ENCODE measurements at places on chromosomes 6 and 20.

GRCh38 chr20:52261792-52262191 lies 70.2 kb upstream of the ZFP64 start:
- DNase-seq: no peak

DNA sequence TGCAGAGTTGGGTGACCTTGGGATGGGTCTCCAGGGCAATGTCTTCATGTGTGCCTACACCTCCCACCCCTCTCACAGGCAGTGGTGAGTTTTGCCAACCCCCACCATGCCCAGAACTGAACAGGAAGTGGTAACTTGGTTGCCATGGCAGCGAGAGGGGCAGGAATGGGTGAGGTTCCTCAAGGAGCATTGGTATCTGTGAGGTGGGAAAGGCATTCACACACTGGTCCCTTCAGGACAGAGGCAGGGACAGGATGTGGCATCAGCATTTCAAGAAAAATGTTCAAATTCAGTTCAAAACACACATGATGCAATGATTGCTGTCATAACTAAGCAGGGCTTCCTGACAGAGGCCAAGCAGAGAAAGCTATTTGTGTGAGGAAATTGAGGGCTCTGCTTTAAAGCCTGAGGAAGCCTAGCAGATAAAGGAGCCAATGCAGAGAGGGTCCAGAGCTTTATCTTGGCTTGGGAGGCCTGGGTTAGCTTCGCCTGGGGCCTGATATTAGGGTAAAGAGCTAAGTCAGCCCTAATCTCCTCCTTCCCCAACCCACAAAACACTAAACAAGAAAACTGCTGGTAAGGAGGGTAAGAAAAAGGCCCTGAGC lies 551 bp downstream of the TREML2 start:
- no peak for DNase-seq

DNA sequence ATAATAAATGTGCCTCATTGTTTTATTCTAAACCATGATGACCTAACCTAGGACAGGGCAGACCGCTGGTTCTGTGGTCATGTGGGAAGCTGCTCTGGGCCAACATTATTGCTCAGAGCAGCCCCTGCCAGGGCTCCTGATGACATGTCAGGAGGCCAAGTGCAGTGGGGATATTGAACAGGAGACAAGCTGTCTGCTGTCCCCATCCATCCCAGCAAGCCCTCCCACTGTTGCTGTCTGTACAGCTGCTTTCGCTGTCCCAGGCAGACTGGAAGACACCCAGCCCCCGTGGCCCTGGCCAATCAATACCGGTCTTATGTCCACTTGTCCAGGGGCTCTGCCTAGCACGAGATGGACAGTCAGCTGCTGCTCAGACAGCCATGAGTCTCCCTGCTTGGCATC lies 43.2 kb upstream of the FNDC1 start:
- DNase-seq: peak; percentile 40

DNA sequence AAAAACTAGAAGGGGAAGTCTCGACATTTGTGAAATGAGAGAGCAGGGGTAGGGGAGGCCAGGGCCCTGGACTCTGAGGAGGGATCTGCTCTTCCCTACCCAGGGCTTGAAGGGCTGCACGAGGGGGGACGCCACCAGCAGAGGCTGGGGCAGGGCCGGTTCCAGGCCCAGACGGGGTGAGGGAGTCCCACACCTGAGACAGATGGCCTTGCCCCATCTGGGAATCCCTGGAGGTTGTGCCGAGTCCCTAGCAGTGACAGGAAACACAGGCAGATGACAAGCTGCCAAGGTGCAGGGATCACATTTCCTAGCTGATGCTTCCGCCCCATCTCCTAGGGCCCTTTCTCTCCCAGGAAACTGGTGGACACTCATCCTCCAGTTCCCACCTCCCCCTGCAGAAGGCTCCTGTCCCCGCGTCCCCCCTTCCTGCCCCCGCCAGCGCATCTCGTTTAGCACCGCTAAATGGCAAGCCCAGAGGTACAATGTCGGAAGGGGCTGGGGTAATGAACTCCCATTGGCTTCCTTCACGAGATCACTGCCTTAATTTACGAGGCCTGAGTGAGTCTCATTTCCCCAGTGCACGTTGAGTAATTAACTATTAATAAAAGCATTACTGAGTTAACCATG lies 35.2 kb upstream of the CDH22 start:
- no peak for DNase-seq

DNA sequence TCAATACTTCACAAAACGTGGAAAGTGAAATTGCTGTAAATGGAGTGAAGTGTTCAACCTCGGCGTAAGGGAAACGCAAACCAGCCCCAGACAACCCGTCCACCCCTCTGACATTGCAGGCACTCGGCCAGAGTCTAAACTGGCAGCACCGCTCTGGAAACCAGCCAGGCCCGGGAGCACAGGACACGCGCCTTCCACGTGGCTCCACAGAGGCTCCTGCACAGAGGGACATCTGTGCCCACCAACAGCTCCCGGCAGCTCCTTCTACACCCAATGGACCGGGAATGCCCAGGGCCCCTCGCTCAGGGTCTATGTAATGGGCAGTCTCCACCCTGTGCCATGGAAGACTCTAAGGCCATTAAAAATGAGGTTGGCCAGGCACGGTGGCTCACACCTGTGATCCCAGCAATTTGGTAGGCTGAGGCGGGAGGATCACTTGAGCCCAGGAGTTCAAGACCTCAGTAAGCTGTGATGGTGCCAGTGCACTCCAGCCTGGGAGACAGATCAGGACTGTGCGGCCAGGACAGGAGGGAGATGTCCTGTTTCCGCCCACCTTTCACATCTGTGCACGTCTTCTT lies 3.4 kb upstream of the HELZ2 start:
- no peak for DNase-seq

- DNase-seq: no peak
Measured at GRCh38 chr6:135254471-135254870, 73.4 kb downstream of the MYB start.

DNA sequence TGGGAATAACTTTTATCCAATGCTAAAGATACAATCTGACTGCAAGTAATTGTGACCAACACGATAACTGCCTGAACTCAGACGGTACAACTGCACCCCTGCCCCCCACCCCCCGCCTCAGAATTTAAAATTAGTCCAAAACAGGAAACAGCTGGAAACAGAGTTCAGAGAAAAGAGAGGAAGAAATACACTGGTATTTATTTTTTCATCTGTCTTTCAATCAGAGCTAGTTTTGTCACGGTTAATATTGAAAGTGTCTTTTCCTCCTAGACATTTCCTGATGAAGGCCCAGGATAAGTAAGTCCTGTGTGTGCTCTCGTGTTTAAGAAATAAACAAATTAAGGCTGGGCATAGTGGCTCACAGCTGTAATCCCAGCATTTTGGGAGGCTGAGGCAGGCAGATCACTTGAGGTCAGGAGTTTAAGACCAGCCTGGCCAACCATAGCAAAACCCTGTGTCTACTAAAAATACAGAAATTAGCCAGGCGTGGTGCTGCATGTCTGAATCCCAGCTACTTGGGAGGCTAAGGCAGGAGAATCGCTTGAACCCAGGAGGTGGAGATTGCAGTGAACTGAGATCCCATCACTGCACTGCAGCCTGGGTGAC lies 21.5 kb downstream of the ACSS1 start:
- DNase-seq: no peak

Measured in hypothalamus (tissue), 51 donors.